Fibroblast of skin of abdomen (primary cell): ENCODE measurements at places on chromosomes 13 and 19.

- DNase-seq: no peak
Measured at GRCh38 chr19:16290692-16291091, 33.9 kb upstream of the KLF2 start.

DNA sequence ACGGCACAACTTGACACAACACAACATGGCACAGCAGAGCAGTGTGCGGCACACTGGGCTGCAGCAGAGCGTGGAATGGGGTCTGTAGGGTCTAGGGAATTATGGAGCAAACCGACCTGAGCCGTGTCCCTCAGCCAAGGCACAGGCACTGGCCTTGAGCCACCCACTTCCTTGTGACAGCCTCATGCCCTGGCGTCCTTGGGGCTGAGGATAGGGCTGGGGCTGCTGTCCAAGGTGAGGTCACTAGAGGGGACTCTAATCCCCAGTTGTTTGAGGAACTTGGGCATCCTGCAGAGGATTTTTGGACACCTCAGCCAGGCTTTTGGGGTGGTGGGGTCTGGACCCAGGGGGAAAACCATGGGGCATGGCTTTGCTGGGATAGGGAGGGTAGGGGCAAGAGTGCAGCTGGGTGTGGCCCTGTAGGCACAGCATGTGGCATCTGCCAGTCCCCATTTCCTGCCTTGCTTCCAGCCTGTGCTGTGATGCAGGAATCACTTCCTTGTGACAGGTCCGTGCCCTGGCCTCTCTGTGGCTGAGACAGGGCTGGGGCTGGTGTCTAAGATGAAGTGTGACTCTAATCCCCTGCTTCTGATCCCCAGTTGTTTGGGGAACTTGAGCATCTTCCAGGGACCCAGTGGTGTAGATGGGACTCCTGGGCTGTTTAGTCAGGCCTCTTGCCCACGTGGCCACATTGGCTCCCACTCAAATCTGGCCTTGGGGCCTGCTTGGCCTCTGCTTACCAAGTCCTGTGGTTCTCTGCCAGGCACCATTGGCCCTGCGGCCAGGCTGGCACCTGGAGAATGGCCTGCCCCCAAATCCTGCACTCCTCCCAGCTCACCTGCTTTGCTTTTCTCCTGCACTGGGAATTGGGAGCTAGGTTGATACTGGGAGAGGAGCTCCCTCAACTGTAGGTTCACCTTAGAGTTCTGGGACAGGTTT lies 78.5 kb downstream of the SCGB2B2 start:
- DNase-seq: no peak

DNA sequence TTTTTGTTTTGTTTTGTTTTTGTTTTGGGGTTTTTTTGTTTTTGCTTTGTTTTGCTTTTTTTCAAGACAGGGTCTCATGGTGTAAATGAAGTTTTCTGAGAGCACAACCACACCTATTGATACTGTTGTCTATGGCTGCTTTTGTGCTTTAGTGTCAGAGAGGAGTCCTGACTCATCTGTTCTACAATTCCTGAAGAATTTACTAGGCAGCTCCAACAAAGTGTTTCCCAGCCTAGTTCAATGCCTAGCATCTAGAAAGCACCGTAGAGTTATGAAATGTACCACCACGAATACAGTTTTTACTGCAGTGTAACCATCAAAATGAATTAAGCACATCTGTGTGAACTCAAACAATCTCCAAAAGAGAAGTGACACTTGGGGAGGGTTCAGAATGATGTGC lies 21.2 kb downstream of the SAFB start:
- no peak for DNase-seq

DNA sequence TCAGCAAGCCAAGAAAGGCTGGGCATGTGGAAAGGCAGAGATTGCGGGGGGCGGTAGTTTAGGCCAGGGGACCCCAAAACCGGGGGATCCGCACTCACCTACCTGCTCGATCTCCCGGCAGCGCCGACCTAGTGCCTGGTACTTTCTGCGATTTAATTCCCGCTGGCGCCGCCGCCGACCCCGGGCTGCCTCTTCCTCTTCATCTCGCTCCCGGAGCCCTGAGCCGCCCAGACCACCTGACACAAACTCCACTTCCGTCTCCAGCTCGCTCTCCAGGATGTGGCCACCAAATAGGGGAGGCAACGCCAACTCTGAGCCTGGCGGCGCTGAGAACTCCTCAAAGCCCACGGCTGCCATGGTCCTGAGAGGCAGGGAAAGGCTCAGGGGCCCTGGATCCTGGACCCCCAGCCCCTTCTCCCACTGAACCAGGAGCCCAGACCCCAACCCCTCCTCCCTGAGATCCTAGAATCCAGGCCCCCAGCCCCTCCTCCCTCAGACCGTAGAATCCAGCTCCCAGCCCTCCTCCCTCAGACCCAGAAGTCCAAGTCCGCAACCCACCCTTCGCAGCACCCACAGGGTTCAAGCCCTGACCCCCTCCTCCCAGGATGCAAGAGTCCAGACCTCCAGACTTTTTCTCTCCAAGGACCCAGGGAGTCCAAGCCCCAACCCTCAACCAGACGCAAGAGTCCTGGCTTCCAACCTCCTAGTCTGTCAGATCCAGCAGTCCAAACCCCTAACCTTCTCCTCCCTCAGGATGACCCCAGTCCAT lies 933 bp downstream of the TFPT start:
- DNase-seq: no peak

GRCh38 chr13:41127701-41128100 lies 4.9 kb downstream of the KBTBD6 start:
- no peak for DNase-seq

- DNase-seq: no peak
Measured at GRCh38 chr13:94261163-94261562, 218.3 kb downstream of the DCT start.

- DNase-seq: no peak
Measured at GRCh38 chr13:95679722-95680121, 2.8 kb downstream of the DNAJC3 start.

- DNase-seq: no peak
Measured at GRCh38 chr13:63364159-63364558, 1948.5 kb upstream of the PCDH20 start.

DNA sequence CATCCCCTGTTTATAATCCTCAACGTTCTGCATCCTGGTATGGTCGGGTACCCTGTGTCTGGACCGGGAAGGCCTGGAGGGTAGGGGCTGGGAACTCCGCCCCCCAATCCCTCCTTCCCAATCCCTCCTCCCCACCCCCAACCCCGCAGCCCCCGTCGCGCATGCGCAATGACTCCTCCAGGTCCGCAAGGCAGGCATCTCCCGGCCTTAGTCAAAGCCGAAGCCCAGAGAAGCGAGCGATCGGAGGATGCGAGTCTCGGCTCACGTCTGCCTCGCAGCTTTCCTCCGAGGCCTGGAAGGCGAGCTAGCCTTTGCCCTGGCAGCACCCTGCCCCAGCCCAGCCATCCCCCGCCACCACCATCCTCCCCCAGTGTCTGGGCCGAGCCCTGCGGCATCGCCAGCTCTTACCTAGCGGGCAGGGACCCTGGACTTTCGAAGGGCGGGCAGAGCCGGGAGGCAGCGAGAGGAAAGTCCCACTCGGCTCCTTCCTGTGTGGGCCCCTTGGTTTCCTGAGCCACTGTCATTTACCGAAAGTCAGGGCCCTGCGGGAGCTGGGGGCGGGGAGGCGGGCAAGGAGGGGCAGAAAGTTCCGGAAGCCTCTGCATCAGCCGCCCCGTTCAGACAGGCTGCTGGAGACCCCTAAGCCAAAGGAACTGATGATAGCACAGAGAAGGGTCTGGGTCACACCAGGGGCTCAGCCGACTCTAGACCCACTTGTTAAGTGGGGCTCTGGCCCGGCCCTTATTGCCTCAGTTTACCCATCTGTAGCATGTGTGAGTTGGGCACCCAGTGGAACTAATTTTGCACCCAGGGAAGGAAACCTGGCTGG lies at the start of gene JAK3:
Gene JAK3, minus strand, starts transcription at position 445 of the 829 bp plus-strand sequence. CDS start 3,565 bp downstream, outside the sequence.
- peak; percentile 80 for DNase-seq

GRCh38 chr13:54162069-54162468 lies 1133.5 kb downstream of the OLFM4 start:
- no peak for DNase-seq

DNA sequence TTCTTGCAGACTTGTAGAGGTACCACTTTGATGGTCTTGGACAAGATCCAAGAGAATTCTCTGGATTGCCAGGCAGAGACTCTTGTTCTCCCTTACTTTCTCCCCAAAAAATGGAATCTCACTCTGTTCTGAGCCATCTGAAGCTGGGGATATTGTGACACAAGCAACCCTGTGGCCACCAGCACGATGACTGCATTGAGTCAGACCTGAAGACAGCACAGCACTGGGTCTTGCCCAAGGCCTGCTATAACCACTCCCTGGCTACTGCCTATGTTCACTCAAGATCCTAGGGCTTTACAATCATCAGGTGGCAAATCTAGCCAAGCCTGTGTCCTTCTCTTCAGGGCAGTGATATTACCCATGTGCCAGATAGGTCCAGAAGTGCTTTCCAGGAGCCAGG lies 202.5 kb upstream of the SERP2 start:
- no peak for DNase-seq

DNA sequence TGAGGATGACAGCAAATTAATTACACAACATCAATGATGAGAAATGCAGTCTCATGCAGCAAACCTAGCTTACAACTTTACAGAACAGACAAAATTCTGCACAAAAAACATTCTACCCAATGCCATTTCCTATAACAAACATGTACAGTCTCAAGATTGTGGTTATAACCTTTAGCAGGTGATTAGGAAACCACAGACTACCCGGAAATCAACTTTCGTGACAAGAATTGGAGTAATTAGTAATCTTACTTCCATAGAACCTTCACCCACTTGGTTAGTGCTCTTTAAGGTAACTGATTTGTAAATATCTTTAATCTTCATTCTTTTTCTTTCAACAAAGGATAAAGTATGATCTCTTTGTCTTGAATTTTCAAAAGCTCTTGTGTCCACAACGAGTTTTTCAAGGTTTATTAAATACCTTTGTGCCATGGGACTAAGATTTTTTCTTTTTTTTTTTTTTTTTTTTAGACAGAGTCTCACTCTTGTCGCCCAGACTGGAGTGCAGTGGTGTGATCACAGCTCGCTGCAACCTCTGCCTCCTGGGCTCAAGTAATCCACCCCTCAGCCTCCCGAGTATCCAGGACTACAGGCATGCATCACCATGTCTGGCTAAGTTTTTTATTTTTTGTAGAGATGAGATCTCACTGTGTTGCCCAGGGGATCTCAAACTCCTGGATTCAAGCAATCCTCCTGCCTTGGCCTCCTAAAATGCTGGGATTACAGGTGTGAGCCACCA lies 78.8 kb downstream of the MAP4K1 start:
- DNase-seq: no peak

- DNase-seq: no peak
Measured at GRCh38 chr13:21348488-21349120, 110.5 kb downstream of the ZDHHC20 start.

GRCh38 chr19:8592231-8593009 lies 15.2 kb upstream of the MYO1F start:
- peak; percentile 96 for DNase-seq
